ENCODE measurements at places on chromosomes 4 and X. TPM values are rescaled to one million over a fixed set of nuclear protein-coding genes. Genes with fewer than 3 reads are reported as not detected.

PDZD4 gene
- total RNA-seq, result 52.5 TPM

NSUN7 gene
- 4.7 TPM for total RNA-seq

XAGE2 gene
- total RNA-seq, result not detected

F8A2 gene
- total RNA-seq, result not detected

SLIT2 gene
- total RNA-seq, result 22.1 TPM

ADH1A gene
- not detected for total RNA-seq

ANAPC10 gene
- total RNA-seq, result 22.6 TPM

ZNF827 gene
- total RNA-seq, result 21.2 TPM

NEUROG2 gene
- 4.2 TPM for total RNA-seq

SOWAHD gene
- total RNA-seq, result 0.40 TPM

MPP1 gene
- total RNA-seq, result 13.2 TPM

GRCh38 chr4:68369142-68369805 lies 19.4 kb upstream of the YTHDC1 start:
- DNase-seq, result no peak

GRCh38 chr4:98945297-98945850 lies 16.4 kb upstream of the EIF4E start:
- DNase-seq, result no peak

- no peak for DNase-seq
Observed at GRCh38 chr4:14059006-14059405, 431.5 kb upstream of the BOD1L1 start.

- DNase-seq, result peak; percentile 82
Observed at GRCh38 chrX:110407910-110408545, 49.4 kb downstream of the RTL9 start.

- DNase-seq, result no peak
Observed at GRCh38 chr4:121771869-121772268, 6.9 kb upstream of the SMIM43 start.

DNA sequence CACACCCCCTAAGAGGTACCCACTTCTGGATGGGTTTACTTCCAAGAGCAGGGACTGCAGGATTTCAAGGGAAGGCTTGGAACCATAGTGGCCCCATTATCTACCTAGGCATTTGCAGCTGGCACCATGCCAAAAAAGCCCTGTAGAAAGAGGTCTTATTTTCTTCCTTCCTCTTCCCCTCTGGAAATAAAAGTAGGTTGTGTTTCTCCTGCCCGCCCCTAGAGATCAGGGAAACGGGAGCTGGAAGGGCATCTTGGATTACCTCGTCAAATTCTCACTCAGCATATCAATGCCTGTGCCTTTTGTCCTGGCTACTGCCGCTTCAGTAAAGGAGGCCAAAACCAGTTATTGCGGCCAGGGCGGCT lies 1.6 kb downstream of the SCD5 start:
- DNase-seq, result no peak

- DNase-seq, result no peak
Observed at GRCh38 chr4:86357608-86358007, 2.2 kb downstream of the MAPK10 start.

- DNase-seq, result no peak
Observed at GRCh38 chr4:113684534-113685091, 76.9 kb downstream of the CAMK2D start.

DNA sequence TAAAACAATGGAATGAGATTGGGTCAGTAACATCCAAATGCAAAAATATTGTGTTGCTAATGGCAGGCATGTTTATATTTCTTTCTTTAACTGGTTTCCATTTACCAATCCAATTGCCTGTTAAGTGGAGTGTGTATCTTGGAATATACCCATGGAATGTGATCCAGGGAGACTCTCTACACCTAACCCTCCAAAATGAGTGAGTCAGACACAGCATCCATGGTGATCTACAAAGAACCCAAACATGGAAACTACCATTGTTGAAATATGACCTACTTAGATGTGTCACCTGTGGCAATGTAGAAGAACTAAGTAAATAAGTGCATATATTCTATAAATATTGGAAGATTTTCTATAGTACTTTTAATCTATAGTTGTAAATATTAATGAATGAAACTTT lies 110.3 kb downstream of the AREG start:
- no peak for DNase-seq

DNA sequence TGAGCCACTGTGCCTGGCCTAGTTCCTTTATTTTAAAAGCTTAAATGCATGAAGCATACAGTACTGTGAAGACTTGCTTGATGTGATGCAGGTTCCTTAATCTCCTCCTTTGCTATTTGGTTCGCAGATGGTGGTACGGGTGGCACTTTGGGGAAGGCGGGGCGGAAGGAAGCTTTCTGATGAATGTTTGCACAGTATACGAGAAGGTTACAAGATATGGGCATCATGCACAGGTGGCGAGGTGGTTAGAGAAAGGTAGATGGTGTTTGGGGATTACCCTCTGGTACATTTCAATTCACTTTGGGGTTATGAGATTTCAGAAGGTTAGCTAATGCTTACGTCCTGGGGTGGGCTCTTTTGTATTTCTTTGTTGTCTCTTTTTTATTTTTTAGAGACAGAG lies 17.2 kb downstream of the RHOH start:
- DNase-seq, result no peak

DNA sequence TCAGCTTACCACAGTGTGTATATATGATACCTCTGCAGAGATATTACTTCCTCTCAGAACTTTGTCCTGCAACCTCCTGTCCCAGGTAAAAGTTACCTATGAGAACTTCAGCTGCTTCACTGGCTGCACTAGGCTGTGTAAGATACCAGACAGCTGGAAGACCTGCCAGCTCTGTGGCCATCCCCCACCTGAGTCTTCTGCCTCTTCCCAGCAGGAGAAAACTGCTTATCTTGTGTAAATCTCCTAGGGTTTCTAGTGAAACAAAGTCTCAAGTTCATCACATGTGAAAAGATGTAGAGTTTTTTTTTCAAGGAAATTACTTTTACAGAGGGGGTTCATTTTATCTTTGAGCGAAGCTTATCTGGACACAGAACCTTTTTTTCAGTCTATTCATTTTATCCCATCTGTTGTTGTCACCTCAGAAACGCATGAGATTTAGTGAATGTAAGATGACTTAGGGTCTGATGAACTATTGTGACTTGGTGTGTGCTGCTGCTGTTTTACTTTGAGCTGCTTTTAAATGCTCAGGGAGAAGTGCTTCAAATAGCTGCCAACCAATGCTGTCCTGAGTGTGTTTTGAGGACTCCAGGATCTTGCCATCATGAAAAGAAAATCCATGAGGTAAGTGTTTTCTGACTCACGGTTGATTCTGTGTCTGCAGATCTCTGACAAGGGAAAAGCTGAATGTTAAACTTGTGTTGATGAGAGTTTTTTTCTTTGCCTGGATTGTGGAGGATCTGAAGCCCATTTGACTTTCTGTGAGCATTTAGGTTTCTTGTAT lies 187.8 kb downstream of the FRAS1 start:
- no peak for DNase-seq

- no peak for DNase-seq
Observed at GRCh38 chr4:3404546-3404945, 37.2 kb upstream of the HGFAC start.

GRCh38 chr4:98627531-98628257 lies 30.7 kb downstream of the TSPAN5 start:
- DNase-seq, result no peak

DNA sequence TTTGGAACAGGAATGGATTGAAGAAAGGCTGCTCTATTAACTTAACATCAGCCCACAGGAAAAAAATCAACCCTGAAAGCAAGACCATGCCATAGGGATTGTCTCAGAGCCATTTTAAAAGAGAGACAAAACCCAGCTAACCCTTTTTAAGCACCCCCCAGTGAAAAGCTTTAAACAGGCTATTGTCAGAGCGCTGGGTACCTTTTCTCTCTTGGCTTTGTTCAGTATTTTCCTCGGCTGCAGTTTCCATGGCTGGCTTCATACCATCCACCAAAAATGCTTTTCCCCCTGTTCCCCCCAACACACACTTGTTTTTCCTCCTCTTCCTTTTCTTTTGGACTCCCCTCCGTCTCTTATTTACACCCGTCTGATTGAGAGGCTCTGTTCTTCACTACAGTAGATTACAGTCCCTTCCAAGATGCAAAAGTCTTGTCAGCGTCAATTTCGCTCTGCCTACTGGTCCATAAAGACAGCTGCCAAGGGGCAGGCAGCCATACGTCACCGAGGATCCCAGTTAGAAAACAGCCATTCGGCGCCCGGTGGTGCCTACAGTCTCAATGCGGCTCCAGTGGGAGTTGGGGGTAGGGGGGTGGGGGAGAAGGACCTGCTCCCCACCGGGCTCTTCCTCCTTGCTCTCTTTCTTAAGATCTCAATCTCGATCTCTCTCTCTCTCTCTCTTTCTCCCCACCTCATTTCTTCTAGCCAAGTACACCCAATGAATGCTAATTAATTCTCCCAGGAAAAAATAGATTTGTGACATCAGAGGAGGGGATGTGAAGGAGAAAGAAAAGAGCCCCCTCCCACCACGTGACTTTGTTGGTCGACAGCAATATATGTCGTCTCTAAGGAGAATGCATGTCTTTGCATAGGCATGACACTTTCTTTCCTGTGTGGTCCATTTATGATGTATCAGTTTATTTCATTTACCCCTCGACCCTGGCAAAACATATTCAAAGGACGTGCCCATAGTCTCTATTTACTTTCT lies at the start of gene GPM6B:
GPM6B (minus strand) TSS at position 451 of the 985 bp plus-strand sequence; CDS start at position 262, 189 bp downstream.
- peak; percentile 8 for DNase-seq

DNA sequence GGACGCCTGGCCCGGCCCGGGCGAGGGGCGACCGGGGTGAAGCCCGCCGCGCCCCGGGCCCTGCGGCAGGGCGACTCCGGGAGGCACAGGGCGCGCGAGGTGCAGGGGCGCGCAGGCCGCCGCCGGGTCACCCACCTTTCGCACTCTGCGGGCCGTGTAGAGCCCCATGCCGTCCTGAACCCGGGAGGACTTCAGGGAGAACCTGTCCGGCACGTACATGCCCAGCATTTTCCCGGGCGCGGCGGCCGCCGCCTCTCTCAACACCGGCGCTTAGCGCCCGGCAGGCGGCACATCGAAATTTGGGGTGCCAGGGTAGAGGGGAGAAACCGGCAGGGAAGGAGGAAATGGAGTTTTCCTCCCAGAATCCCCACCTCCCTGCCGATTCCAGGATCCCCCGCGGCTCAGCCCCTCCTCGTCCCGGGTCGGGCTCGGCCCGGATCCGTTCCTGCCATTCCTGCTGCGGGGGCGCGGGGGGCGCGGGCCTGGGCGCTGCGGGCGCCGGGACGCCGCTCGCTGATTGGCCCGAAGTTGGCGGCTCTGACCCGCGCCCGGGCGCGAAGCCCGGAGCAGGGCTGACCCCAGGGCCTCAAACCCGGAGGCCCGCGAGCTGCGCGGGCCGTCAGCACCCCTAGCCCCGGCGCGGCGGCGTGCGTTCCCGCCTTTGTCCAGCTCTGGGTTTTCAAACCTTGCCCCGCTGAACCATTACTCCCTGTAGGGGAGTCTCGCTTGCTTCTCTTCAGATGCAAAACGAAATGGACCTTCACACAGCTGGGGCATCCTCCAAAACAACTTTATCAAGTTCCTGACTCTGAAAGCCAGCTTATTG lies at the start of gene PRDM5:
PRDM5 (minus strand) TSS at position 346 of the 826 bp plus-strand sequence; CDS start at position 228, 118 bp downstream.
- peak; percentile 54 for DNase-seq

GRCh38 chr4:1354136-1354982 lies 7.4 kb downstream of the UVSSA start:
- DNase-seq, result no peak

DNA sequence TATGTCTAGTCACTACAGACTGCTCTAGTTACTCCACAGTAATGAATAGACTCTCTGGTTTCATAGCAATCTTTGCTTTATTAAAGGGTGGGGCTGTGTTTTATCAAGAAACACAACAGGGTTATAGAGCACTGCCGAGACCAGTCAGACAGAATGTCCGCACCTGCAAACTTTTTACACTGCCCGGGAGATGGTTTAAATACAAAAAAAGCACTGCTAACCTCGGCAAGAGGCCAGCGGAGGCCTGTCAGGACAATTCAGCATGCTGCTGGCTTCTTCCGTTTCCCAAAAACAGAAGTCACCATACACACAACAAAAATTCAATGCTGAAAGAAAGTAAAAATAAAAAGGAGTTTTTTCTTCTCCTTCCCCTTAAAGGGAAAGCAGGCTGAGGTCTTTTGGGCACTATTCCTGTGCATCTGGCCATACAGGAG lies 67.4 kb downstream of the IRF2 start:
- no peak for DNase-seq

GRCh38 chr4:150769845-150770244 lies 187.9 kb downstream of the MAB21L2 start:
- DNase-seq, result no peak
